ENCODE measurements at places on chromosomes 6 and 20.

GRCh38 chr6:109612268-109612667, 78.7 kb downstream of the AK9 start:
- DNase-seq = no peak

GRCh38 chr6:104984831-104985230, 27.9 kb downstream of the LIN28B start:
- no peak for DNase-seq

DNA sequence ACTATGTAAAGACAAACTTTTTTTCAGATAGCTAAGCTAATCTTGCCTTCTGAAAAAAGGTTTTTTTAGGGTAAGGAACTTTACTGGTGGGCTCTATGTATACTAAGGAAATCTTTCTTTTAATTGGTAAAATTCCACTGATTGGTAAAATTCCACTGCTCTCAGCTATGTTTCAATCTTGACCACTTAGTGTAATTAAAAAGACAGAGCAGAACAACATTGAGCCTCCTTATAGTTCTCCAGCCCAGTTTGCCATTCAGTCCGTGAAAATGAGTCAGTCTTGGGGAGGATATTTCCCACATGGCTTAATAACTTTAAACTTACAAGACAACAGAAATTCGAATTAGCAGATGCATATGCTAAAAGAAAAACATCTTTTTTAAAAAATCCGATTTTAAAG, 92.7 kb downstream of the EYA4 start:
- no peak for DNase-seq

DNA sequence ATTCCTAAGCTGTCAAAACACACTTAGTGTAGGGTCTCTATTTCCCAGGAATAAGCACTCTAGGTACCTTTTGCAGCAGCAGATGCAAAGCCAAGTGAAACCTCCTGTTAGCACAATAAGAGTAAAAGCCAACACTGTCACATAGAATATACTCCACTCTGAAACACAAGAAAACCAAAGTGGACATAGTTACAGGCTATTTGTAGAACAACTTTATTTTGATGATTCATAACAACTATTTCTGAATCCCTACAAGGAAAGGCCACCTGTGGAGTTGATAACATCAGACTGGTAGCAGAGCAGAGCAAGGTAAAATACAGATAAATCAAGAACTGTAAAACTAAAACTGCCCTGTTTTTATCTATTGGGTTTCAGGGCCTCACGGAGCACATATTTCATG, 59.7 kb downstream of the ALDH5A1 start:
- no peak for DNase-seq

DNA sequence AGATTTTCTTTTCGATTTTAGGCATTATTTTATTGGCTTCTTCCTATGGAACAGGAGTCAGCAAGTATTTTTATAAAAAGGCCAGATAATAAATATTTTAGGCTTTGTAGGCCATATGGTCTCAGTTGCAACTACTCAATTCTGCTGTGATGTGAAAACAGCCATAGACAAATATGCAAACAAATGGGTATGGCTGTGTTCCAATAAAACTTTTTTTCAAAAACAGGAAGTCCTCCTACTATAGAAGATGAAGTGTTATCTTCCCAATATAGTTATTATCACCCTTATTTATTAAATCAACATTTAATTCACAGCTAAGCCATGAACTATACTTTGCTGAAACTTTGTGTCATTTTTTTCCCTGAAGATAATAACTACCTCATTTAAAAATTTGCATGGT, 57.2 kb downstream of the CHD6 start:
- no peak for DNase-seq

DNA sequence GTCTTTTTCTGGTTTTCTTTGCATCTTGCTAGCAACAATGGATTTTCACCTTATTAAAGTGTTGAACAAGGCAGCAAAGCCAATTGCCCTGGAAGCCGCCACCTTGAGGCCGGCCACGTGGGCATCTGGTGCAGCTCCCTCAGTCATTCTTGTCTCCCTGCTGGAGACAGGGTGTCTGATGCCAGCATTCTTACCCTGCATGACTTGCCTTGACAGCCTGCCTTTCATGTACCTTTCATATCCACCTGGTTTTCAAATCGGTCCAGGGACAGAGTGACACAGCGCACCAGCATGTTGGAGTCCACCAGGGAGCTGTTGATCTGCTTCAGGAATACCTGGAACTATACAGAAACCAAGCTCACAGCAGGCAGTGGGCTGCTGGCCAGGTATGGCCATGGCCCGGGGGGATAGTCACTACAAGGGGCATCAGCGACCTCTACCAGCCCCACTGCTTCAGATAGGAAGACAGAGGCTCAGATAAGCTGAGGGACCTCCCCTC, 49.8 kb downstream of the MYH7B start:
- DNase-seq = peak; percentile 43

DNA sequence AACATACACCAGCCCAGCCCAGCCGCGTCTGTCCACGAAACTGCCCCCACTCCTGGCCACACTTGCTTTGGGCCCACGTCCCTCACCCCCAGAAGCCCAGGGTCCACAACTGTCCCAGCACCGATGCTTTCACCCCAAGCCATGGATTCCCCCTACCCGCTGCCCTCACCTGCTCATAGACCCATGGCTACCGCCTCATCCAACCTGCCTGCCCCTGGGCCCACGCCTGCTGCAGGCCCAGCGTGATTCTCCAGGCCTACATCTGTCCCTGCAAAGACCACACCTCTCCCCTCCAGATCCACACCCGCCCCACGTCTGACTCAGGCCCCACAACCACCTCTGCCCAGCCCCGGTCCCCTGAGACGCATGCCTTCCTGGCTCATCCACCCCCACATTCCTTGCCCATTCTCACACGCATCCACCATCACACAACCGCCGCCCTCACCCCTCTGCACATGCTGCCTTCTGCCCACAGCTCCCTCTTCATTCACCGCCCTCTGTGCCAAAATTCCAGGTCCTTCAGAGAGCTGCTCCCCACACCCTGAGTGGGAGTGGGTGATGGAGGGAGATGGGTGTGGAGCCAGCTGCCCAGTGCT, 86.7 kb downstream of the GRM4 start:
- no peak for DNase-seq

DNA sequence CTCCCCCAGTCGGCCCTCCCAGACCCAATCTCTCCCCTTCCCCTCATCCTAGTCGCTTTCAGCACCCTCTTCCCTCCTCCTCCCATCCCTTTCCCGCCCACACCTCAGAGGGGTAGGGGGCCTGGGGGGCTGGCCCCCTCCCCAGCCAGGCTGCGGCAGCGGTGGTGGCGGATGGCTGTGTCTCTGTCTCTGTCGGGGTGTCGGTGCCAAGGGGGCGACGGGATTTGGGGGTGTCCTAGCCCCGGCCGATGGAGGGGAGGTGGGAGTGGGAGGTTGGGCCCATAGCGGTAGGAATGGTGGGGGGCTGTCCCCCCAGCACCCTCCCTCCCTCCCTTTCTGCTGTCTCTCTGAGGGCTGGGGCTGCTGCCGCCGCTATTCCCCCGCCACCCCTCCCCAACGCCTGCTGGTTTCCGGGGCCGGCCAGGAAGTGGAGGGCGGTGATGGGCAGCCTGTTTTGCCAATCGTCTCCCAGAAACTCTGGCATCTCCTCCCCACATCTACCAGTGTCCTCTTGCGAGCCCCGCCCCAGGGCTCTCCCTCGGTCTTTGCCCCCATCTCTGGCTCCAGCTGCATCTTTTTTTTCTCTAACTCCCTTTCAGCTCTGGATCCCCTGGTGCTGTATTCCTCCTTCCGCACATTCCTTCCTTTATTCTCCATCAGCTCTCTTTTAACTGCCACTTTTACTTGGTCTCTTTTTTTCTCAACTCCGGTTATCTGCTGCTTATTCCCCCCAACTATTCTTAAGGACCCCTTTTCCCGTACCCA, at the start of gene AGPAT1:
AGPAT1 (minus strand) TSS at position 374 of the 765 bp plus-strand sequence. CDS start 4,588 bp downstream, outside the sequence.
- DNase-seq = peak; percentile 97

GRCh38 chr6:41051873-41052272, 1.1 kb upstream of the APOBEC2 start:
- DNase-seq = no peak

- DNase-seq = no peak
Measured at GRCh38 chr6:156780102-156780641, 3.0 kb downstream of the ARID1B start.

All from suprapubic skin (tissue), 4 donors.